T47D (cell line): ENCODE measurements at places on chromosomes 11 and 22.
A peak's percentile ranks its signal among the peaks of the same experiment; 100 is the strongest.

DNA sequence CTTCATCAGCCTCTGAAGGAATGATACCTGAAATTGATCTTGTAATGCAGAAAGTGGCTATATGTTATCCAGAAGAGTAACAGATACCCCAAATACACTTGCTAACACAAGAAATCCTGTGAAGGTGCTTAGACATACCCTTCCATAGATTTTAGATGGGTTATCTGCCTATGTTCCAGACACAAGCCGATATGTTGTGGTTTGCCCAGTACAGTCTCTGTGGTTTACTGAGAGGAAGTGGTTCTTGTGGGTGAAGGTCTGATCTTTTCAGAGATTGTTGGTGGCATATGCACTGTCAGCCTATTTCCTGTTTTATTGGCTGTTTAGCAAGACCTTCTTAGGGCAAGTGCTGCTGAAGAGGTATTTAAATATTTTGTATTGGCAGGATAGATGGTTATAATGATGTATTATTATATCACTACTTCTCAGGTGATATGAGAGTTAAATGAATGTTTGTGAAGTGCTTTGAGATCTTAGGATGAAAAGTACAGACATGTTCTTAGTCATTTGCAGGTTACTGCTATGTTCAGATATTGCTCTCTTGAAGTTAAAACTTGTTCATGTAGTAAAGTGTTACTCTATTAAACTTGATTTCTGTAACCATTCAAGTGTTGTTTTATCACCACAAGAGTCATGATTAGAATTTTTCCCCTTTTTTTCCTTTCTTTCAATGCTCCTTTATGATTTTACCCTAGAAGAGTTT lies 8.2 kb downstream of the ARHGEF12 start:
- no peak for DNase-seq

GRCh38 chr22:38981005-38981991 lies 849 bp upstream of the APOBEC3B start:
- DNase-seq = peak; percentile 65

DNA sequence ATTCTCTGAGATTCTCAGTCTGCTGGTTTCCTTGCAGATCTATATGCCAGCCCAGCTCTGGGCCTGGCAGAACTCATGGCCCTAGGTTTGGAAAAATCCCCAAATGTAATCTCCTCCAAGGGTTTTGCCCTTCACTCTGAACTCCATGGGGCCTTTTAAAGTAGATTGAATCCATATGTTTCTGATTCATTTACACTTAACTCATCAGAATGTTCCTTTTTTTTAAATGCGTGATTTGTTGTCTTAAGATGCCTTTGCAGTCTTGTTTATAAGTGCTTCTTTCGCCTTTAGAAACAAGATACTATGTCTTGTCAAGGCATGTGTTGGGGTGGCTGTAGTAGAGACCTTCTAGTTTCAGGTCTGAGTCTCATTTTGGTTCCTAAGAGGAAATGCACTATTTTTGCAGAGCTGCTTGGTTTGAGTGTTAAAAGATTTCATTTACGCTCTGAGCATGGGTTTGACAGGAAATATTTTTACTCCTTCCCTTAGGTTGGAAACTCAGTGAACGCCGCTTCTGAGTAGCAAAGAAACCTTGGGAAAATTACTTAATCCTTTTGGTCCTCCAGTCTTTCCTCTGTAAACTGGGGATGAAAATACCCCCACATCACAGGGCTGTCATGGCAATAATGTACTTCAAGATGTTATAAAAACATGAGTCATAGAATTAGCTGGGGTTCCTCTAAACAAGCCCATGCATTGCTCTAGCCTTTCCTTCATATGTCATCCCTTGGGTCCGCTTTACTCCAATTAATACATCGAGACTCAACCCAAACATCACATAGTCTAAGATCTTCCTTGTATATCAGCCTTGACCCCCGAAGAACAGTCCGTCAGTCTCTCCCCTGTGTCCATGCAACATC lies 83.5 kb downstream of the SNX19 start:
- DNase-seq = no peak

- DNase-seq = no peak
These were observed 37.9 kb upstream of the LMO1 start for GRCh38 chr11:8301622-8302021.
